HuH-7.5 (cell line): ENCODE measurements at places on chromosomes 11 and 22.

- DNase-seq = no peak
Measured at GRCh38 chr22:32340411-32340810, 17.3 kb upstream of the RFPL3 start.

DNA sequence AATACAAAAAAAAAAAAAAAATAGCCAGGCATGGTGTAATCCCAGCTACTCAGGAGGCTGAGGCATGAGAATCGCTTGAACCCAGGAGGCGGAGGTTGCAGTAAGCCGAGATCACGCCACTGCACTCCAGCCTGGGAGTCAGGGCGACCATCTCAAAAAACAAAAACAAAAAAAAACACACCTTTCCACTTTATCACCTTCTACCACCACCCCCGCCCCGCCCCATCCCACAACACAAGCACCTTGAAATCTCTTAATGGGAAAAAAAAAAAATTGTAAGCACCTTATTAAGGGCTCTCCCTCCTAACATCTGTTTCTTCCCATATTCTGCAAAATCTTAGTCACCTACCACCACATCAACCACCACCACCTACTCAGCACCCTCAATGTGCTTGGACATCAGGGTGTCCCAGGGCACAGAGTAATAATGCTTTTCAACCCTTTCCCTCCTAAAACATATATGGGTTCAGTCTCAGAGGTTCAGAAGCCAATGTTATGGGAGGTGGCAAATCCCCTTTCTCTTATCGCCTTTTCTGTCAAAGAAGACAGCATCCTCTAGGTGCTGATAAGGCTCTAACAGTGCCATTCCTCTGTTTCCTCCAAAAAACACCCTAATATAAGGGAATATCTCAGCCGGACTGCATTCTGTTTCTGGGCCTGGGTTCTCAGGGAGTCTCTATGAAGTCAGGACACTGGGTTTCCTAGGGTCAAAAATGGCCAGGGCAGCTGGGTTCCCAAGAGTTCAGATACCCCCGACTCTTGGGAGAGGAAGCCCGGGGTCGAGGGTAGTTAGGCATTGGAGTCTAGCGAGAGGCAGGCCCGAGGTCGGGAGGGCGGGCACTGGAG lies 718 bp downstream of the INTS5 start:
- peak; percentile 35 for DNase-seq

GRCh38 chr11:88569342-88569741 lies 231.8 kb upstream of the CTSC start:
- no peak for DNase-seq

DNA sequence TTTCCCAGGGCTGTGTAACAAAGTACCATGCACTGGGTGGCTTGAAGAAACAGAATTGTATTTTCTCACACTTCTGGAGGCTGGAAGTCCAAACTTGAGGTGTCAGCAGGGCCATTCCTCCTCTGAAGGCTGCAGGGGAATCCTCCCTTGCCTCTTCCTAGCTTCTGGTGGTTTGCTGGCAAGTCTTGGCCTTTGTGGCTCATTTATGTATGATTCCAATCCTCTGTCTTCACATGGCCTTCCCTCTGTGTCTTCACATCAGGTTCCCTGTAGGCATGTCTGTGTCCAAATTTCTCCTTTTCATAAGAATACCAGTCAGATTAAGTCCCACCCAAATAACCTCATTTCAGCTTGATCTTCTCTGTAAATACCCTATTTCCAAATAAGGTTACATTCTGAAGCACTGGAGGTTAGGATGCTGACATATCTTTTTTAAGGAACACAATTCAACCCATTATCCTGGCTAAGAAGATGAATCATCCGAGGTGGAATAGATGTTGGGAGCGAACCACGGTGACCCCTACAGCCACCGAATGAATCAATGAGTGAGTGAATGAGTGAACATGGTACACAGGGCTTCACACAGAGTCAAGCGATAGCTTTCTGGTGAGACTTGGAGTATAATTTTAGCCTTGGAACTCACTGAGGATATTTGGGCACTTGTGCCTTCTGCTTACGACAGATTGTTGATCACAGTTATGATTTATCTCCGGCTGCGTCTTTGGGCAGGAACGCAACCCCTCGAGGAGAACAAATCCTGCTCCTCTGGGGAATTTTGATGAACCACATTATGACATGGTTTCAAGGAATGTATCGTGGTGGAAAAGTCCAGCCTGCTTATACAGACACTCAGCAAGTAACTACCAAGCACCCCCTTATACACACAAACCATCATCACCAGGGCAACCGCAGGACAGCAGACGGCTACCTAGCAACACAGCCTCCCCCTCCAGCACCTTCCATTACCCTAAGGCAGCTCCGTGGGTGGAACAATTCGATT lies 34.3 kb upstream of the MICAL2 start:
- no peak for DNase-seq

- no peak for DNase-seq
Measured at GRCh38 chr22:44120314-44120704, 60.4 kb upstream of the PARVG start.

DNA sequence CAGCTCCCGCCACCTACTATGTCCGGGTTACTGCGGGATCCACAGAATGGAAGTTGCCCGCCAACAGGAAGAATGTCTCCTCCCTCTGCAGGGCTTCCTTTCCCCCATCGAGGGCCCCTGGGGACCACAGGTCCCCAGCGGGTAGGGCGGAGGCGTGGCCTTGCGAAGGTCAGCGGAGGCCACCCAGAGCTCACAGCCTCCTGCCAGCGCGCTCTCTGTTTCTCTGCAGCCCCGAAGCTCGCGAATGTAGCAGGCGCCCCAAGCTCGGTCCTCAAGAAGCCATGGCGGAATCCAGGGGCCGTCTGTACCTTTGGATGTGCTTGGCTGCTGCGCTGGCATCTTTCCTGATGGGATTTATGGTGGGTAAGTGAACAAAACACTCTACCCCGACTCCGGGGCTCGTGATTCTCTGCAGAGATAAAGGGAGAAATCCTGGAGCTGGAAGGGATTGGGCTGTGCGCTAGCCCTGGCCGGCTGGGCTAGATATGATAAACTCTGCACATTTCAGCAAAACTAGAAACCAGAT lies at the start of gene NAALAD2:
Gene NAALAD2 (plus strand): TSS at position 186 of the 526 bp plus-strand sequence. CDS start 96 bp downstream, at position 282.
- DNase-seq = peak; percentile 33

GRCh38 chr11:62882431-62882749 lies 1.7 kb downstream of the SLC3A2 start:
- no peak for DNase-seq

GRCh38 chr11:59152312-59152951 lies 9.8 kb downstream of the FAM111A start:
- DNase-seq = no peak

DNA sequence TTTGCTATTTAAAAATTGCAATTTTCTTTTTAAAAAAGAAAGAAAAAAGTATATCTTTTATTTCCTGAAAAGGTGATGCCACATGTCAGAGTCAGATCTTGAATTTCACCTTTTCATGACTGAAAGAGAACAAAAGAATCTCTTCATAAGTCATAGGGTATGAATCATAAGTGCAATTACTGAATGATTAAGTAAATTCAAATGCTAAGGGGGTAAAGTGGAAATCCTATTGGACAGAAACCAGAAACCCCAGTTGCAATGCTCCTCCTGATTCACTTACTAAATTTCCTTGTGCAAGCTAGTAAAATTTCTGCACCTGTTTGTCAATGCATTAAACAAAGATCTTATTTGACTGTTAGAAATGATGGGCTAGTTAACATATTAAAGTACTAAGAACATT lies 8.2 kb upstream of the PRRG4 start:
- no peak for DNase-seq

GRCh38 chr11:26623076-26623659 lies 51.1 kb upstream of the MUC15 start:
- DNase-seq = no peak

DNA sequence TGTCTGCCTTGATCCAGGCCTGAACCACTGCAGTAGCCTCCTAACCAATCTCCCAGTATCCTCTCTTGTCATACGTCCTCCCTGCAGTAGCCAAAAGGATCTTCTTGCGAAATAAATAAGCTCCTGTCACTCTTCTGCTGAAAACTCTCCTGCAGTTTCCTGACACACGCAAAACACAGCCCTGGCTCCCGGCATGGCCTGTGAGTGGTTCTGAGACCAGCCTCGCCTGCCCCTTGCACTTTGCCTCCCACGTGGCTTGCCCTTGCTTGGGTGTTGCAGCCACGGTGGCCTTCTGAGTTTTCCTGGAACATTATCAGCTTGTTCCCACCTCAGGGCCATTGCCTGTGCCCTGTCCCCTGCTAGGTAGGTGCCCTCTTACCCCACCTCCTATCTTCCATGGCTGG lies 7.2 kb downstream of the ZC3H7B start:
- DNase-seq = peak; percentile 57

DNA sequence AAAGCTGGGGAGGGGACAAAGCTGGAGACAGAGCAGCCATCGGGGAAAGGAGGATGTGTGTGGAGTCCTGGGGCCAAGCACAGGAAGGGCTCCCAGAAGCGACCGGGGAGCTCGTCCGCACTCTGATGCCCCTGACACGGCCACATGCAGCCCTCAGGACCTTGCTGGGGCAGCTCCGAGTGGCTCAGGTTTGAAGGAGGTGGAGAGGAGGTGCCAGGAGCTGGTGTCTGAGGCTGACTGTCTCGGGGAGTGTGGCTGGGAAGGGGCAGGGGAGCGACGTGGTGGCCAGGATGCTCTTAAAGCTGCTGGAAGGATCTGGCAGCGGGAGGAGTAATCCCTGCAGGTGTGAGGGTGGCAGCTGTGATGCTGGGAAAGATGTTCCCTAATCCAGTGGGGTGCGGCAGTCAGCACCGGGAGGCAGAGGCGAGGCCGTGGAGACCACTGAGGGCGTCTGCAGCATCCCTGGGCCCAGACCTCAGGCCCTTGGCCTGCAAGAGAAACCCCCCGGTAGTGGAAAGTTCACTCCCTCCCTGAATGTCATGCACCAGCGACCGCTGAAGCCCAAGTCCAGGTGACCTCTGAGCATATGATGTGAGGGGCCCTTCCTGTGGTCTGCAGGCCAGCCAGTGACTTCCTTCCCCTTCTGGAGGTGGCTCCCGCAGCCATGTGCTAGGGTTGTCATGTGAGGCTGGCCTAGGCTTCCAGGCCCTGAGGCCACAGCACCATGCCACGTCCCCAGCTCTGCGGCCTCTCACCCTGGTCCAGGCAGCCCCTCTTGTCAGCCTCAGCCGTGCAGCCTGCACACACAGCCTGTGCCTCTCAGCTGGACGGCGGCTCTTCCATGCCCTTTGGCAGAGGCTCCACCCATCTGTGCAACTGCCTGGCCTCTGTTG lies 17.2 kb upstream of the CTSD start:
- no peak for DNase-seq

GRCh38 chr11:1632053-1632714 lies 2.6 kb downstream of the KRTAP5-5 start:
- DNase-seq = no peak

- no peak for DNase-seq
Measured at GRCh38 chr11:85685820-85686459, at the start of gene CCDC89. CCDC89 (minus strand) TSS chr11:85686195; CDS start chr11:85686130, 65 bp downstream.

- DNase-seq = no peak
Measured at GRCh38 chr22:44850946-44851345, 98.6 kb downstream of the ARHGAP8 start.

DNA sequence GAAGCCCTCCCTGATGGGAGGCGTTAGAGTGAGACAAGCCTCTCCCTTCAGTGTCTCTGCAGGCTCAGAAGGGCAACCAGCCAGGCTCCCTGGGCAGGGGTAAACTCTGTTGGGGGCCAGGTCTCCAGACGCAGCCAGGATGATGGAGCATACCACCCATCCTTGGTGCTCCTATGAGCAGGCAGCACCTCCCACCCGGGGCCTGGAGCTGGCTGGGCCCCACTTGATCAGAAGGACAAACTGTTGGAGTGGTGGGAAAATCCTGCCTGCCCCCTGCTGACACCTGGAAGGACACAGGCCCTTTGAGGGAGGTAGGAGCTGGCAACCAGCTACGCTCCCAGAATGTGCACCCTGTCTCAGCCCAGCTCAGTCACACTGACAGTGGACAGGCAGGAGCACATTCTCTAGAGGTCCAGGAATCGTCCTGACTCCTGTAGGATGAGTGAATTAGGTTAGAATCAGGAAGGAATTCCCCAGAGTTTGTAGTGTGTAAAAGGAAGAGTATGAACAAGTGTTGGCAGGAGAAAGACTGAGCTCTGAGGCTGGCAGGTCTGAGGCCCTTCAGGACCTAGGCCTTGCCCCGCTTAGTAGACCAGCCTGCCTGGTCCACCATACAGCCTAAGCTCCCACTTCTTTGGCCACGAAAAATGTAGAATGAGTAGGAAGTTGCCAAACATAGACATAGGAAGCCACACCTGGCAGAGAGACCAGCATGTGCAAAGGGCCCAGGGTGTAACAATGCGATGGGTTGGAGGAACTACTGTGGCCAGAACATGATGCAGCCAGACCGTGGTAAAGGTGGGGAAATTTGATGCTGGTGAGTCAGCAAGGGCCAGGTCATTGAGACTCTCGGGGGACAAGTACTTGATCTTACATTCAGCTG lies 19.1 kb downstream of the ARHGEF17 start:
- no peak for DNase-seq

DNA sequence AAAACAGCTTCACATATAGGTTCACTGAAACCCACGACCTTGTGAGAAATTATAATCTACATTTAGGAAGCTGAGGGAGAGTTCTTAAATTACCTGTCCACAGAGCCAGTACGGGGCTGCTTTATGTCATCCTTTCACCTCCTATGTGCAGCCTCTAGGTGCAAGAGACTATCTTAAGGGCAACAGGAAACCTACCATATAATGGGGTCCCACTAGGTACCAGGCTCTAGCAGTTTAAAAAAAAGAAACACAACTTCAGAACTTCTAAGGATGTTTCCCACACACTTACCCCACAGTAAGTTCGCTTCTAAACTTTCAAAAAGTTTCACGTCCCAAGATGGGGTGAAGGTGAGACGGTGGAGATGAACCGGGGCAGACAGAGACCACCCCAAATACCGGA lies 573 bp downstream of the STK33 start:
- no peak for DNase-seq

- DNase-seq = no peak
Measured at GRCh38 chr11:113085446-113085845, 124.2 kb downstream of the NCAM1 start.

- DNase-seq = peak; percentile 80
Measured at GRCh38 chr11:61298663-61299244, 3.6 kb upstream of the VWCE start.

DNA sequence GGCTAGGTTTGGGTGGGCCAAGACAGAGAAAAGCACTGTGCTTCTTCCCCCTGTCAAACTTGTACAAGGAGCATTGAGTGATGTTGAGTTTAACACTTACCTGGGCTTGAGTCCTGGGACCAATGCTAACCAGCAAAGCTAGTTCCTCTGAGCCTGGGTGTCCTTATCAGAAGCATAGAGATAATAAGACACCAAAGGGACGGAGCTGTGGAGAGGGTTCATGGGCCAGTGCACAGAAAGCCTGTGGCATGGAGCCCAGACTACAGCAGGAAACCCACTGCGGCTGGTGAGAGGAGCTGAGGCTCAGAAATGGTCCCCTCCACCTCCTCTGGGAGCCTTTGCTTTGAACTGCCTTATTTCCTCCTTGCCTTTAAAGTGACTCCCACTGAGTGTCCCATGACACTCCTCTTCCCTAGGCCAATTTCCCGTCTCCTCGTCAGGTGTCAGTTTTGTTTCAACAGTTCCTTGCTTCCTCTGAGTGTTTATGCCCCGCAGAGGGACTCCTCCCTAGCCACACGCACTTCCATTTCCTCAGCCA lies 9.4 kb downstream of the SLCO2B1 start:
- no peak for DNase-seq
